ENCODE measurements at places on chromosomes 11 and 22.

DNA sequence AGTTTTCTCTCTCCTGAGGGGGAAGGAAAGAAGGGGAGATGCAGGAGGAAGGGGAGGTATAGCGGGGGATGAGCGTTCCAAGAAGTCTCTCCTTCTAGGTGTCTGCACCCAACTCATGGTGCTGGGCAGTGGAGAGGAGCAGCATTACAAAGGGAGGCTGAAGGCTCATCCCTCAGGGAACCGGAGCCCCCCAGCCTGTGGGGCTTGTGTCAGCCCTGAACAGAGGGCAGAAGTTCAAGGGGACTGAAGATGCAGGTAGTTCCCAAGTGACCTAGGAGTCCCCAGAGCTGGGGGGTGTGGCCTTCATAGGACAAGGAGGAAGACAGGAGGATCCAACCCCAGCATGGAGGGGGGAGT, 1.8 kb downstream of the C11orf68 start:
- no peak for DNase-seq

- peak; percentile 26 for DNase-seq
Measured at GRCh38 chr11:108906826-108907225, 242.0 kb downstream of the DDX10 start.

- no peak for DNase-seq
Measured at GRCh38 chr11:96205460-96205809, 137.6 kb downstream of the MAML2 start.

GRCh38 chr22:47030881-47031627, 268.6 kb downstream of the TBC1D22A start:
- DNase-seq: no peak

- DNase-seq: no peak
Measured at GRCh38 chr11:8100158-8100557, 19.1 kb downstream of the TUB start.

DNA sequence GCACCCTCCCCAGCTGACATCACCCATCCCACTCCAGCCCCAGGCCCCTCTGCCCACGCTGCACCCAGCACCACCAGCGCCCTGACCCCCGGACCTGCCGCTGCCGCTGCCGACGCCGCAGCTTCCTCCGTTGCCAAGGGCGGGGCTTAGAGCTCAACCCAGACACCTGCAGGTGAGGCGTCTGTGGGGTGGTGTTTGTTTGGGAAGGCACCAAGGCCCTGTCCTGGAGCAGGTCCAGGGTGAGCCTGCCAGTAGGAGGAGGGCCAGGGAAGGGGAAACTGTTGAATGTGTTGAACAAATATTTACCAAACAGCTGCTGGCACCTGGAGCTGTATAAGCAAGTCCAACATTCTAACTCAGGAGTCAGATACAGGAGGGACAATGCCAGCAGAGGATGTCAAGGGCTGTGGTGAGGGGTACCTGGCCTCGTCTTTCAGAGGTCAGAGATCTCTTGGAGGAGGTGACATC, 3.1 kb downstream of the VEGFB start:
- DNase-seq: no peak

GRCh38 chr11:105203569-105204240, 64.1 kb upstream of the CARD18 start:
- no peak for DNase-seq

DNA sequence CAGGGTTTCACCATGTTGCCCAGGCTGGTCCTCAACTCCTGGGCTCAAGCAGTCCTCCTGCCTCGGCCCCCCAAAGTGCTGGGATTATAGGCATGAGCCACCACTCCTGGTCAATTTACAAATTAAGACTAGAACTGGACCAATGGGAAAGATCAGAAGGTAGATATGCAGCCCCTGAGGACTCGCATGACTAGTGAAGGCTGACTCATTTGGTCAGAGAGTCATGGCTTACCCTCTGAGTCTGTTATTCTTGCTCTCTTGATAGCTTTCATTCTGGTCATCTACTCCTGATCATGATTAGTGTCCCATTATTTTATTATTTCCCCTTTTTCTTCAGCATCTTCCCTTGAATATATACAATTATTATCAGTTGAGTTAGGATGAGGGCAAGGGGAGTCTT, 2.7 kb upstream of the LDHAL6A start:
- peak; percentile 9 for DNase-seq

GRCh38 chr11:47906066-47906465, 57.9 kb upstream of the NUP160 start:
- DNase-seq: no peak
